ENCODE measurements at places on chromosomes 7 and 10. TPM values are rescaled to one million over a fixed set of nuclear protein-coding genes. Genes with fewer than 3 reads are reported as not detected.

Gene CPED1
- 13.8 TPM for total RNA-seq

DNA sequence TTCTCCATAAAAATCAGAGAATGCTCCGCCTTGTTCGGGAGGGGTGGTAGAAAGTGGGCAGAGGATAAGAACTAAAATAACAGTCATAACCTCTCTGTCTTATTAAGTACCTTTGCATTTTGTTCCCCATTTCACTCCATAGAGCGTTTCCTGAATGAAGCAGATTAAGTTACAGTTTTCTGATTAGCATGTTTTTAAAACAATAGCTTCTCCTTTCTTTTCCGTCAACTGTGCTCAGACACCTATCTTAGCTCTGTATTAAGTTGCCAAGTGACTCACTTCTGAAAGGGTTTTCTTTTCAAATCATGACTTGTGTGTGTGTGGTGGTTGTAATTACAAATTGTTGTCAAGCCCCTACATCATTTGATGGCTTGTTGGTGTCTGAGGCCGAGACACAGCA is 1.4 kb downstream of the HABP2 start:
- no peak for DNase-seq

DNA sequence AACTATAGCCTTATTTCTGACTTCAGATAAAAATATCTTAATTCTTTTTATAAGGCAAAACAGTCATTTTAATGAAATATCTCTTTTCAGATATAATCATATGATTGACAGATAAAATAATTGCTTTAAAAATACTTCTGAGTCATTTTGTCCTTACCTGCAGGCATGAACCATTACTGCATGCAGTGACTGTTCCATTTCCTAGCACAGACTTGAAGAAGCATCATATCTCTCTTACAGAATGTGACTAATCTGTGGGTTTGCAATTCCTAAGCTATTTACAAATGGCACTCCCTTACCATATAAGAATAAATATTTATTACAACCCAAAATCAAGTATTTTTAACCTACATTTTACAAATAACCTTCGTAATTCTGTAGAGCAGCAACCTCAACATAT is 120.7 kb downstream of the SRPK2 start:
- no peak for DNase-seq

GRCh38 chr7:901388-902154 is 25.2 kb downstream of the GET4 start:
- no peak for DNase-seq

Gene FAM241B
- 3.5 TPM for total RNA-seq

DNA sequence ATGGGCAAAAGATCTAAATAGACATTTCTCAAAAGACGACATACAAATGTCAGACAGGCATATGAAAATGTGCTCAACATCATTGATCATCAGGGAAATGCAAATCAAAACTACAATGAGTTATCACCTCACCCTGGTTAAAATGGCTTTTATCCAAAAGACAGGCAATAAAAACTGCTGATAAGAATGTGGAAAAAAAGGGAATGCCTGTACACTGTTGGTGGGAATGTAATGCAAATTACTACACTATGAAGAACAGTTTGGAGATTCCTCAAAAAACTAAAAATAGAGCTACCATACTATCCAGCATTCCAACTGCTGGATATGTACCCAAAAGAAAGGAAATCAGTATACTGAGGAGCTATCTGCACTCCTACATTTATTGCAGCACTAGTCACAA is 18.0 kb downstream of the GSDME start:
- no peak for DNase-seq

DNA sequence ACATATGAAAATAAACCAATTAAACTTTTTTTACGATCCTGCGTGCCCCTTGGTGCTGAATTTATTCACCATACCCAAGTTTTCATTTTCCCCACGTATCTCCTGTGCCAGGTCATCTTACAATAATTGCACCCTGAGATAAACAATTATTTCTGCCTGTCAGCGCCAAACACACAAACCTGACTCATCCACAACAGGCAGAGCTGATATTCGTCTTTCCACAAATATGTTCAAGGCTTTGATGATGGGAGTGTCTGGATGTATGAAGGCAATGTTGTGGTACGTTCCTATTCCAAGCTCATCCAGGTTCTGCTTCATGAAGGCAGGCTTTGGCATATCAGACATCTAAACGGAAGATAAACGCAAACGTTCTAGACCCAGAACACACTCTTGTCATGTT is 45.8 kb upstream of the RHEB start:
- DNase-seq = no peak

GRCh38 chr10:97399843-97400545 is 1.1 kb downstream of the RRP12 start:
- no peak for DNase-seq

DNA sequence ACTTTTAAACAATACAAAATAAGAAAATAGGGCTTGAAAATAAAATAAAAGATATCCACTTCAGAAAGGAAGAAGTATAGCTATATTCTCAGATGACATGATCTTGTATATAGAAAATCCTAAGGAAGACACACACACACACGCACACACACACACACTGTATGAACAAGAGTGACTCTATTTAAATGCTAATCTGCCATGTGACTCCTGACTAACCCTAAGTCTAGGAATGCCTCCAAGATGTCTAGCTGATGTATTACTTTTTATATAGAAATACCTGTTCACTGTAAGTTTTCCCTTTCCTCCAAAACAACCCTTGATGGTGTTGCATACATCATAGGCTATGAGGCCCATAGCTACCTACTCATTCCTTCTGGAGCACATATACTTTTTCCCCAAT is 173.1 kb upstream of the LRRTM3 start:
- DNase-seq = no peak

GRCh38 chr7:150324373-150324961 is 1.1 kb upstream of the ACTR3C start:
- DNase-seq = no peak

- no peak for DNase-seq
Measured at GRCh38 chr10:22156750-22157149, 61.1 kb downstream of the EBLN1 start.

DNA sequence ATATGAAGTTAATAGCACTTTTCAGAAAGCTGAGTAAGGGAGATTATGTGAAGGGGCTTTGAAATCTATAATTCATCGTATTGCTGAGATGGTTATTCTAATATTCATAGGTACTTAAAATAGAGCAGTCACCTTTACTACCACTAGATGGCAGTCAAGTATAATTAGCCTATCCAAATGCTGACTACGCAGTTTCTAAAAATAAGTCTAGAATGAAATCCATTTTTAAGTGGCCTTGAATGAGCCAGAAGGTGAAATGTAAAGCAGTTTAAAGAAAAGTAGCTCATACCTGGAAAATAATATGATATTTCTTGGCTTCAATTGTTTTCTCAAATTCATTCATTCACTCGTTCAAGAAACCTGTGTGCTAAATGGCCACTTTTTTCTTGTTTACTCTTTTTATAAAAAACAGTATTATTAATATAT is 1277.1 kb downstream of the GATA3 start:
- DNase-seq = no peak

Gene GIMAP7
- total RNA-seq = 12.9 TPM

Gene GRID1
- total RNA-seq = 0.67 TPM

DNA sequence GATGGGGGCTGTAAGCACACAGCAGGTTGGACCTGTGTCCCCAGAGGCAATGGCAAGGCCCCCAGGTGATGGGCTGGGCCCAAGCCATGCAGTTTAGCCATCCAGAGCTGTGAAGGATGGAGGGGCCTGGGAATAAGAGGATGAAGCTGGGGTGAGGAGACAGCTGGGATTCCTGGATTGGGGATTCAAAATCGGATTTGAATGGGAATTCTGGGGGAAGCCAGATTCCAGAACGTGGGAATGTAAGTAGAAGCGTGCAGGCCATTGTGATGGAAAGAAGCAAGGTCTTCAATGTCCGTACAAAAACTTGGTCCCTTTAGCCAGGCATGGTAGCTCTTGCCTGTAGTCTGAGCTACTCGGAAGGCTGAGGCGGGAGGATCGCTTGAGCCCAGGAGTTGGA is 9.8 kb downstream of the SH2B2 start:
- DNase-seq = no peak

GRCh38 chr10:12243864-12244620 is 48.1 kb downstream of the CDC123 start:
- DNase-seq = no peak

Gene ZNF503
- total RNA-seq = 9.8 TPM

DNA sequence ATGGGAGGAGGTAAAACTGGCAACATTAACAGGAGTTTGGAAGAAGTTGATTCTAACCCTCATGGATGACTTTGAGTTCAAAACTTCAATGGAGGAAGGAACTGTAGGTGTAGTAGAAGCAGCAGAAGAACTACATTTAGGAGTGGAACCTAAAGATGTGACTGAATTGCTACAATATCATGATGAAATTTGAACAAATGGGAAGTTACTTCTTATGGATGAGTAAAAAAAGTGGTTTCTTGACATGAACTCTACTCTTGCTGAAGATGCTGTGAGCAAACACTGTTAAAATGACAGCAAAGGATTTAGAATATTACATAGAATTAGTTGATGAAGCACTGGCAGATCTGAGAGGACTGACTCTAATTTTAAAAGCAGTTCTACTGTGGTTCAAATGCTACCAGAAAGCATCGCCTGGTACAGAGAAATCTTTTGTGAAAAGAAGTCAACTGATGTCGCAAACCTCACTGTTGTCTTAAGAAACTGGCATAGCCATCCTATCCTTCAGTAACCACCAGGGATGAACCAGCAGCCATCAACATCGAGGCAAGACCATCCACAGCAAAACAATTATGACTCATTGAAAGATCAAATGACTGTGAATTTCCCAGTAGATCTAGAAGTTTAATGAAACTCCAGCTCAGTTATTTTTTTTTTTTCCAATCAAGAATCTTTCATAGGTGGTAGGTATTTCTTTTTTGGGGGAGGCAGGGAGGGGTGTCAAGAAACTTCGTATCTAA is 20.8 kb downstream of the BRAF start:
- no peak for DNase-seq

GRCh38 chr7:66698652-66699205 is 41.8 kb upstream of the RABGEF1 start:
- no peak for DNase-seq

Gene TUBAL3
- total RNA-seq = 1.7 TPM

DNA sequence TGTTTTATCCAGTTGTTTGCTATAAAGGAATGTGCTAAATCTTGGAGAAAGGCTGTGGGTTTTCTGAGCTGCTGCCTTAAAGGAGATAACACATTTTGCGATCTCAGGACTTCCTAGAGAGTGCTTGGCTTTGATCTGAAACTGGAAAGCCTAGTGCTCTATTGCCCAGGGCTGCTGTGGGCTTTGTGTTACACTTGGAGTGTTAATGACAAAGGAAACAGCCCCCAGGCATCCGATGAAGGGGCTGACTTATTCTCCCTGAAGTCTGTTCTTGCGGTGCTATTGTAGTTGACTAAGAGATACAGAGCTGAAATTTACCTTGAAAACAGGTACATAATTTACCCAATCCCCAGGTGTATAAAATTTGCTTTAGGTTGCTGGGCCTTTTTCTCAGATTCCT is 74.5 kb downstream of the SND1 start:
- DNase-seq = no peak

Gene ADAM8
- 1.5 TPM for total RNA-seq

DNA sequence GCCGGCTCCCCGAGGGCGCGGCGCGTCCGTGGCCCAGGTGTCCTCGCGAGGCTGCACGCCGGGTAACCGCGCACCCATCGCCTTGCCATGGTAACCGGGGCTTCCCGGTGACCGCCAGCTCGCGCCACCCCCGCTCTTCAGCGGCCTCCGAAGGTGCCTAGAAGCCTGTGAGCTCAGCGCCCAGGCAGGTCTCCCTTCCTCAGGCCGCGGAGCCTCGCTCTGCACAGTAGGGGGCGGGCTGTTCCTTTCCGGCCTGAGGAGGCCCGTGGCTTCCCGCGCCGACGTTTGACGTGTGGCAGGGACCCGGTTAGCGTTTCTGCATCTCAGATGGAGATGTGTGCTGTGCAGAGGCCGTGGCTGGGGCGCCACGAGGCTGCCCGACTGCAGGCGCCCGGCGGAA is 117.1 kb downstream of the DYNC2I1 start:
- no peak for DNase-seq

Gene CTAGE8
- total RNA-seq = 1.2 TPM

- no peak for DNase-seq
Measured at GRCh38 chr10:19713800-19714525, 102.3 kb upstream of the PLXDC2 start.

DNA sequence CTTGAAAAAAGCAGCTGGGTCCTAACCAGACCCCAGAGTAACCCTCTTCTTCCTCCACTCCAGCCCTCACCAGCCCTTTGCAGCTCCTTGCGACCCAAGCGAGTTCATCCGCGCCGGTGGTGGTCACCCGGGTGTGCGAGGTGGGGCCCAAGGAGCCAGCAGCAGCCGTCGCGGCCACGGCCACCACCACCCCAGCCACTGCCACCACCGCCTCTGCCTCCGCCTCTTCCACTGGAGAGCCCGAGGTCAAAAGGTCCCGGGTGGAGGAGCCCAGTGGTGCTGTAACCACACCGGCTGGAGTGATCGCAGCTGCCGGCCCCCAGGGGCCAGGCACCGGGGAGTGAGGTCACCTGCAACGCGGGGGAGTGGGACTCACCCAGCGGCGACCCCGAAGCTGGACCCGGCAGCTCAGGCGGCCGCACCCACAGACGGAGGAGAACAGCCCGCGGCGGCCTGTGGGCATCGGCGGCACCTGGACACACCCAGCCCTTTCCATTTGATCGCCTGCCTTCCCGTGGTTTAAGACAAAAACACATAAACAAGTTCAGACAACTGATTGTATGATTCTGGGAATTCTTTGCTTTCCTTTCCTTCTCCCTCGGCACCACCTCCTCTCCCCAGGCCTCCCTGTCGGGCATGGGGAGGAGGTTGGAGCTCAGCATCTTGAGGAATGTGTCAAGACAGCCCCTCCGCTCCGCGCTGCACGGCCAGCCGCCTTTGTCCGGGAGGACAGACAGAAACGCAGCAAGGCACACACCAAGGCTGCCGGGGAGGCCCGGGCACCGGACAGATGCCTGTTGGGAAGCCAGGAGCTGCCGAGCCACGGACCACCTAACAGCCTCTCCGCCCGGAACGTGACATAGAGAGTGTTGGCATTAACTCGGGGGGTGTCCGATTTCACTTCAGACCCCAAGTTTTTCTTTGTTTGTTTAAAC is 13.0 kb upstream of the AP5Z1 start:
- no peak for DNase-seq

Gene LRGUK
- total RNA-seq = 0.11 TPM

Gene PVRIG
- total RNA-seq = 0.43 TPM

Gene PLXDC2
- 43.6 TPM for total RNA-seq

Gene NME8
- total RNA-seq = not detected

DNA sequence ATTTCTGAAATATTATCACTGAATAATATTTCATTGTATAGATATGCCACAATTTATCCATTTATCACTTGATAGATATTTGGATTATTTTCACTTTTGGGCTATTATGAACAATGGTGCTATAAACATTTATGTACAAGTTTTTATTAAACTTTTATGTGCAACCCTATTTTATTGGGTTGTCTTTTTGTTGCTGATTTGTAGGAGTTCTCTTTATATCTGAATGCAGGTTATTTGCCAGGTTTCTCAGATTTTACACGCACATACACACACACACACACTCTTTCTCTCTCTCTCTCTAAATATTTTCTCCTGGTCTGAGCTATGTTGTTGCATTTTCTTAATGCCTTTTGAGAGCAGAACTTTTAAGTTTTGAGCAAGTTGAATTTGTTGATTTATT is 36.2 kb downstream of the ADK start:
- DNase-seq = no peak

- no peak for DNase-seq
Measured at GRCh38 chr7:6579446-6579845, 2.2 kb downstream of the ZDHHC4 start.
